ENCODE measurements at places on chromosomes 2 and 18. TPM values are rescaled to one million over a fixed set of nuclear protein-coding genes. Genes with fewer than 3 reads are reported as not detected.

The HRH4 gene
- total RNA-seq = 0.10 TPM

DNA sequence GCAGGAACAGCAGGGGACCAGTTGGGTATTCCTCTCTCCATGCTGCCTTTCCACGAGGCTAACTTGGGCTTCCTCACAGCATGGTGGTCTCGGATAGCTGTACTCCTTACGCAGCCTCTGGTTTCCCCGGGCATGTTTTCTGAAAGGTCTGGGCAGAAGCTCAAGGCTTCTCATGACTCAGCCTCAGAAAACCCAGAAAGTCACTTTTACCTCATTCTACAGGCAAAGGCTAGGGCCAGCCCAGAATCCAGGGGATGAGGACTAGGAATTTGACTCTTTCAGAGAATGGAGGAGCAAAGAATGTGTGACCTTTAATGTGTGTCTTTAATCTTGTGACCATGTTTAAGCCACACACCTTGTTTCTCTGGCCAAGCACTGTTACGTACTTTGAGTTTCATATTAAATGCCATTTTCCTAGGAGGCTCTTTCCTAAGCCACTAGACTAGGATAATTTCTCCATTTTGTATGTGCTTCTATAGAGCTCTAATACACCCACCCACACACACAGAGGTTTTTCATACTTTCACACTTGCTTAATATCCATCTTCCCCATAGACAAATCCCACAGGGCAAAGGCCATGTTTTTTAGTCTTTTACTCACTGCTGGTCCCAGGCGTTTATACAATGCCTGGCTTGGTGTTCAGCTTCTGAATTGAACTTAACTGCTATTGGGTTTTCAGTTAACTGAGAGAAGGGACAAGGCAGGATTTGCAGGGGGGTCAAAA lies 77.3 kb downstream of the LONRF2 start:
- H3K4me3 ChIP-seq = no peak overlapping the region
- DNase-seq = no peak
- no peak overlapping the region for H3K27ac ChIP-seq

- no peak overlapping the region for H3K27ac ChIP-seq
- H3K4me3 ChIP-seq = no peak overlapping the region
- H3K4me1 ChIP-seq = peaks cover 35% of the 10 kb centered on the region
- no peaks in the 10 kb centered on the region for H3K27me3 ChIP-seq
- DNase-seq = no peak
- H3K36me3 ChIP-seq = peaks cover 5% of the 10 kb centered on the region
Observed at GRCh38 chr2:112876971-112877361, 34.0 kb upstream of the IL37 start.

- H3K27me3 ChIP-seq = no peaks in the 10 kb centered on the region
- no peak overlapping the region for H3K27ac ChIP-seq
- no peak overlapping the region for H3K4me3 ChIP-seq
- H3K36me3 ChIP-seq = no peaks in the 10 kb centered on the region
- no peak for DNase-seq
Observed at GRCh38 chr18:55422456-55423180, 165.4 kb downstream of the TCF4 start.
